ENCODE measurements at places on chromosomes 2 and 18.

- DNase-seq = no peak
Measured at GRCh38 chr2:76170856-76171255, 460.1 kb upstream of the GCFC2 start.

GRCh38 chr2:108182489-108182888 lies 57.3 kb upstream of the SULT1C3 start:
- peak; percentile 63 for DNase-seq

GRCh38 chr2:203734276-203734983 lies 28.0 kb downstream of the CD28 start:
- no peak for DNase-seq

DNA sequence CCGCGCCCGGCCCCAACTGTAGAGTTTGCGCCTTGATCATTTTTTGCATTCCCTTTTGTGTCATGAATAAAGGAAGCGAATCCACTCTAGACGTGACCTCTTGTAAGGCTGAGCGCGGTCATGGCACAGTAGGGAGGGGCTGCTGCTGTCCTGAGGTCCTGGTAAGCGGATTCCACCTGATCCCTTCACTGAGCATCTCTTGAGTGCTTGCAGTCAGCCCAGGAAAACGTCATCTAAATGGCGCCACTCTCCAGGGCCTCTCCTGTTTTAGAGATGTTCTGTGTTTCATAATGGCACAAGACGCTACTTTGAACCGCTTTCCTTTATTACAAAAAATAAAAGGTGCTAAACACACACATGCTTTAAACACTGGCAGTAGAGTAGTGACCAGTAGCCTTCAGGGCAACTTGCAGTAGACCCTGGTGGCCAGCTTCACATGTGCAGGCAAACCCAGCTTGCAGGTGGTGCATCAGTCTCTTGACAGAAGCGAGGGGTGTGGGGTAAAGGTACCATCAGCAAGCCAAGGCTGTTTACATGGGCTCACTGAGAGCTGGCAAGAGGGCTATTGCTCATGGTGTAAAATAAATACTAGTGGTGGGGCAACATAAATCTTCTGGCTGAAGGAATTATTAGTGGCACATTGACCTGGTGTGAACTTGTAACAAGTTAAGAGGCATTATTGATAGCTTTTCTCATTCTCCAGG lies 43.0 kb upstream of the ACKR3 start:
- no peak for DNase-seq

DNA sequence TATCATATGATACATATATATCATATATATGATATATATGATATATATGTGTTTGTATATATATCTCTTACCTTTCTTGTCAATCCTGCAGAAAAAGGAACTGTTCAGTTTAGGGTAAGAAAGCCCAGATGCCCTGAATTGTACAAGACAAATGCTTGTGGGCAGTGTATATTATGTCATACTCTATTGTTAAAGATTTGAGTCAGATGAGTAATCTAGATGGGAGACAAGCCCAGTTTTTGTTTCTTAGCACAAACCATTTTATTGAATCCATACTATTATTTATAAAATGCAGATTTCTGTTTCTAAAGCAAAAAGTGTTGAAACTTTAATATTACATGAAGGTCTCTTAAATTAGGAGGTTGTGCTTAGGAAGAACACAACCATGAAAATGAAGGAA lies 90.6 kb downstream of the VRK2 start:
- no peak for DNase-seq

- no peak for DNase-seq
Measured at GRCh38 chr2:197926673-197927072, 122.3 kb downstream of the PLCL1 start.

DNA sequence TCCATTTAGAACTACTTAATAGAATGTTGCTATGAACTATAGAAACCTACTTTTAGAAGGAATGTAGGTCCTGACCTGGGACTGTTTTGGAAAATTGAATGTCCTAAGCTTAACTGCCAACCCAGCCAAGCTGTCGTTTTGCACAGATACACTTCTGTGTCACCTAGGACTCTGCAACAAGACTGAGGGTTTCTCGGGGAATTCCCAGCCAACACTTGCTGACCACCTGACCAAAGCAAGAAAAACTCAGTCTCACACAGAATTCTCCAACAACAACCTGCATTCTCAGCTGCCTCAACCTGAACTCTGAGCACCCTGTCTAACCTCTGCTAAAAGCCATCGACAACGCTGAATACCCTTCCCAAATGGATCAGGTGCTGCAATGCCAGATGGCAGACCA lies 128.2 kb downstream of the SS18 start:
- no peak for DNase-seq

GRCh38 chr2:224881846-224882245 lies 160.4 kb downstream of the DOCK10 start:
- no peak for DNase-seq

GRCh38 chr2:39549000-39549399 lies 111.9 kb upstream of the MAP4K3 start:
- DNase-seq = no peak

DNA sequence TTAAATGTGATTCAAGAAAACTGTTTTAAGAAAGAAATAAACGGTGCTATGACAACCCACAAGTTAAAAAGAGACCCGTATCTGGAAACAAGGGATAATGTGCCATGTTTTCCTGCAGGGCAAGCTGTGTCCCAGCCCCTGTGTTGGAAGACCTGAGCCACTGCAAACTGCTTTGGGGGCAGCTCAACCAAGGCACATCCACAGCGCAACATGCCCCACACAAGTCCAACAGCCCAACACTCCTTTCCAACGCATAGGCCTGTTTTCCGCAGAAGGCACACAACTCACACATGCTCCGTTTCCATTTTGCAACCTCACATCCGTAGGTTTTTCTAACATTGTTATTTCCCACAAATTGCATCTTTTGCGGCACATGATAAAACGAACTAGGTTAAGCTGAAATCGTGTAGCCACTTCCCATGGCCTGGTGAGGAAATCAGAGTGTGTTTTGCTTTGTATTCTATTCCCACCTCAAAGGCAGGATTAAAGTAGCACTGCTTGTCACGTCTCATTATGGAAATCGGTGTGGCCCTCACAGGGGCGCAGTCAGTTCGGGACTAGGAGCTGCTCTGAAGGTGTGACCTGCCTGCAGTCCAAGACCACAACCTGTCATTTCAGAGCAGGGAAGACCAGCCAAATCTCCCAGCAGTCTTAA lies 50.5 kb upstream of the ZNF516 start:
- no peak for DNase-seq

GRCh38 chr2:241339839-241340630 lies 16.1 kb upstream of the FARP2 start:
- no peak for DNase-seq

DNA sequence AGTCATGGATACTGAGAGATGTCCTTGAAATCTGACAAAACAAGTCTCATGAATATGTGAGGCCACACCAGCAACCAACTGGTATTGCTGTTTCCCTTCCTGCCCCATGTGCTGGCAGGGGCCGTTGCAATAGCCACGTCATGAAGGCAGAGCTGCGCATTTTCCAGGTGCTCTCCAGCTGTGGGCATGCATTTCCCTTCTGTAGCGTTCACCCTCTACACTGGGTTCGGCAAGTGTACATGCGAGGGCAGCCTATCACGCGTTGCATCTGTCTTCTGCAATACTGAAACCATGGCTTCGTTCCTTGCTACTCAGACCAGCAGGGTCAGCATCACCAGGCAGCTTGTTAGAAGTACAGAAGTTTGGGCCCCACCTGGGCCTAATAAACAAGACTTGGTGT lies 17.4 kb downstream of the ARL4C start:
- DNase-seq = no peak

GRCh38 chr2:240655931-240656886 lies 26.5 kb downstream of the AQP12B start:
- DNase-seq = no peak

- DNase-seq = no peak
Measured at GRCh38 chr2:367246-367645, 79.4 kb upstream of the ALKAL2 start.

GRCh38 chr2:85413592-85414420 lies 3.6 kb upstream of the CAPG start:
- no peak for DNase-seq

All from NT2/D1 (cell line).